ENCODE measurements at places on chromosomes 7 and 10. TPM values are rescaled to one million over a fixed set of nuclear protein-coding genes. Genes with fewer than 3 reads are reported as not detected.

DNA sequence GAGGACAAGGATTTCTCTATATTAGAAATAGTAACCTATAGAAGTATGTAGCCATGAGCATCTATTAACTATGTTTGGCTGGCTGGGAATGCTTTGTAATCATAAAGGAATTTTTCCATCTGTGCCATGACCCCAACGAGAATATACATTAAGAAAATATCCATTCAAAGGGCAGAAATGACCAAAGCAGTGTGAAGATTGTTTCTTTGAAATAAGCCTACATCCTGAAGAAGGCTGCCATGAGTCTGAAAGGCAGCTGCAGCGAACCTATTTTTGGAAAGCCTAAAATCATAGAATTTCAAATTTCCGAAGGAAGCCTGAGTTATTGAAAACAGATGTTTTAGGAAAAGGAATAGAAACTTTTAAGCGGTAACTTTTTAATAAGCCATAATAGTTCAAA lies 244.2 kb upstream of the FOXK1 start:
- H3K36me3 ChIP-seq, result peaks cover 3% of the 10 kb centered on the region
- DNase-seq, result no peak
- peaks cover 7% of the 10 kb centered on the region for H3K27me3 ChIP-seq

DNA sequence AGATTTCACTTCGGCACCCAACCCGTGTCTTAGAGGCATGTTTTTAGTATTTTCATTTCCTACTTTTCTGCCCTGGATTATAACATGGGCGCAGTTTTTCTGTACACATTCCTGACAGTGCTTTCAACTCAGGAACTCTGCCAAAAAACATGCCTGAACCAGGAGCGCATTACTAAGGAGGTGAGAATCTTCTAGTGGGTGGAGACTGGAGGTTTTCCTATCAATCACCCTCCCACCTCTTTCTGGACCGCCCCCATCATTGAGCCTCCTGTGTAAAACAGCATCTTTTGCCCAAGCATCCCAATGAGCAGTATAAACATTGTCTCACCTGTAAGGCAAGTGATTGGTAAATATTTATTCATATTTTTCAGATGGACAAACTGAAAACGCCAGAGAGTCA lies 53.2 kb downstream of the STK17A start:
- no peak overlapping the region for H3K4me3 ChIP-seq
- DNase-seq, result no peak
- no peaks in the 10 kb centered on the region for H3K27me3 ChIP-seq
- H3K4me1 ChIP-seq, result no peaks in the 10 kb centered on the region
- H3K27ac ChIP-seq, result no peak overlapping the region

GRCh38 chr7:17854261-17855047 lies 85.8 kb downstream of the SNX13 start:
- H3K4me1 ChIP-seq, result no peaks in the 10 kb centered on the region
- H3K36me3 ChIP-seq, result peaks cover 20% of the 10 kb centered on the region
- H3K27me3 ChIP-seq, result no peaks in the 10 kb centered on the region
- H3K4me3 ChIP-seq, result no peak overlapping the region
- DNase-seq, result no peak

LLCFC1 gene
- not detected for total RNA-seq

AKR1C4 gene
- total RNA-seq, result not detected

SPDYE16 gene
- total RNA-seq, result not detected

SPACDR gene
- 0.39 TPM for total RNA-seq

Data from WTC11 (cell line).